Mononuclear cell (primary cell): ENCODE measurements at places on chromosomes 12 and 14. TPM values are rescaled to one million over a fixed set of nuclear protein-coding genes. Genes with fewer than 3 reads are reported as not detected.

TAS2R50 gene
- total RNA-seq: 0.31 TPM

OR11H6 gene
- not detected for total RNA-seq

CCDC184 gene
- total RNA-seq: 0.63 TPM

LRP1-AS gene
- total RNA-seq: not detected

TCL1B gene
- total RNA-seq: 0.21 TPM

RIPK3 gene
- 9.9 TPM for total RNA-seq
